RKO (cell line): ENCODE measurements at places on chromosomes 11 and 22.

DNA sequence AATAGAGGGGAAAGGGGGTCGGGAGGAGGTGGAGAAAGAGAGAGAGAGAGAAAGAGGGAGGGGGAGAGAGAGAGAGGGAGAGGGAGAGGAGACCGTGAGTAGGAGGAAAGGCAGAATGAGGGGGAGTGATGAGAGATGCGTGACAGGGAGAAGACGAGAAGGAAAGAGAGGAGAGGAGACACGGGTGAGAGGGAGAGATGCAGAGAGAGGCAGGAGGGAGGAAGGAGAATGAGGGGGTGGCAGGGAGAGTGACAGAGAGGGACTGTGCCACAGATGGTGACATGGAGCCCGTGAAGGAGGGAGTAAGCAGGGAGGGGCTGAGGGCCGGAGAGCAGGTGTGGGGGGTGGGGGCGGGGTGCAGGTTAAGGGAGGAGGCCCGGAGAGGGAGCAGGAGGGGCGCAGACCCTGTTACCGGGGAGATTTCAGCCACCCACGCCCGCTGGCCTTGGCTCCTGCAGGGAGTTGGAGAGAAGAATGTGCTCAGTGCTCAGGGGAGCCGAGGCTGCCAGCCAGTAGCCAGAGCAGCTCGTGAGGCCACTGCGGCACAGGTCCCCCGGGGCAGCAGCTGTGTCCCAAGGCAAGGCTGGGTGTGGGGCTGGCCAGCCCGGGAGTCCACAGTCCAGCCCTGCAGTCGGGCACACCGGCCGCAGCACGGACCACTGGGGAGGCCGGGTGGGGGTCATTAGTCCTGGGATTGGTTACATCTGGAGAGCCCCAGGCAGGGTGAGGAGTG lies at the start of gene SSTR3:
Gene SSTR3, minus strand, starts transcription at position 304 of the 733 bp plus-strand sequence. CDS start 4,674 bp downstream, outside the sequence.
- no peak for DNase-seq

GRCh38 chr11:105245781-105246315 lies 106.3 kb upstream of the CARD18 start:
- no peak for DNase-seq

GRCh38 chr11:130728185-130729180 lies 187.8 kb downstream of the SNX19 start:
- DNase-seq = no peak

- no peak for DNase-seq
These were observed 17.7 kb downstream of the MGAT3 start for GRCh38 chr22:39474351-39475111.

DNA sequence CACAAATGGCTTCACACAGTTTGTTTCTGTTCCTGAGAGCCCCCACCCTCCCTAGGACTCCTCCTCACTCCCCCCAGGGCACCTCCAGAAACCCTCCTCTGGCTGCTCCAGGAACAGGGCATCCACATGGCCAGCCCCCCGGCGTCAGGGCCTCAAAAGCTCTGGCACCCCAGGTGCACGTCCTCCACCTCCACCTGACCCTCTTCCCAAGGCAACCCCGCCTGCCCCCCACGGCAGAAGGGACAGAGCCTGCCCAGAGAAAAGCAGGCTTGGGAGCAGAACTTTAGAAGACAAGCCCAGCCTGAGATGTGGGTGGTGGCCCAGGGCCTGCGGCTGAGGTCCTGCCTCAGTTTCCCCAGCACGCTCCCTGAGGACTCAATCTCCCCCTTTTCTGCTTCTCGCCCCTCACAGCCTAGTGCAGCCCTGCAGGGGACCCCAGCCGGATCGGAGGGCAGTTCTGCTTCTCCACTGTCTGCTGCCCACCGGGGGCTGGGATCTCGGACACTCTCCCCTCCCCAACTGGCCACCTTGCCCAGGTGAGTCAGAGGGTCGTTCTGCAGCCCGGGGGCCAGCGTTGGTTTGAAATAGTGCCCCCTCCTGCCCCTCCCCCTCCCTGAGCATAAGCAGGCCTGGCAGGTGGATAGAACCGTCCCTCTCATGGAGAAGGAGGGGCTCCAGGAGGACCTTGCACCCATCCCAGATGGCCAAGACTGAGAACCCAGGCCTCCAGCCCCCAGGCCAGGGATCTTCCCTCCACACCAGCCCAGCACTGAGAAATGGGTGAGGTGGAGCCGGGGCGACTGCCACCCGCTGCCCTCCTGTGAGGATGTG lies 2.4 kb upstream of the TRABD start:
- DNase-seq = no peak

GRCh38 chr11:14361951-14362350 lies 3.0 kb upstream of the RRAS2 start:
- DNase-seq = no peak

DNA sequence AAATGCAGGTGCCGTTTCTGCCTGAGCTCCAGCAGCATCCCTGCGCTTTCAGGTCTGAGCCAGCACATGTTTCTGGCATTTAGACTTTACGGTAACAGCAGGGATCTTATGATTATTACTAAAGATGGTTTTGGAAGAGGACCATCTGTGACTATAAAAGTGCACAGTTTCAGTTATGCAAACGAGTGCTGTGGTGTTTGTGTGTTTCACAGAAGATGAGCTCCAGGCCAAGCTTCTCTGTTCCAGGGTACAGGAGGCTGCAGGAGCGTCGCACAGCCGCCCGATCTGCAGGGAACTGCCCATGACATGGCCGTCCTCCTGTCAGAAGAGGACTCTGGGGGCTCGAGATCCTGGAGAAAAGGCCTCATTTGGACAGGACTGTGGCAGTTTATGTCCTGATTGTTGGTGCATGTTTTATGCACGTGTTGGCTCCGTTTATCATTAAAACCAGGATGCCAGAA lies 297.3 kb downstream of the TBC1D22A start:
- no peak for DNase-seq

GRCh38 chr11:73313652-73314051 lies 5.6 kb downstream of the ARHGEF17 start:
- no peak for DNase-seq

DNA sequence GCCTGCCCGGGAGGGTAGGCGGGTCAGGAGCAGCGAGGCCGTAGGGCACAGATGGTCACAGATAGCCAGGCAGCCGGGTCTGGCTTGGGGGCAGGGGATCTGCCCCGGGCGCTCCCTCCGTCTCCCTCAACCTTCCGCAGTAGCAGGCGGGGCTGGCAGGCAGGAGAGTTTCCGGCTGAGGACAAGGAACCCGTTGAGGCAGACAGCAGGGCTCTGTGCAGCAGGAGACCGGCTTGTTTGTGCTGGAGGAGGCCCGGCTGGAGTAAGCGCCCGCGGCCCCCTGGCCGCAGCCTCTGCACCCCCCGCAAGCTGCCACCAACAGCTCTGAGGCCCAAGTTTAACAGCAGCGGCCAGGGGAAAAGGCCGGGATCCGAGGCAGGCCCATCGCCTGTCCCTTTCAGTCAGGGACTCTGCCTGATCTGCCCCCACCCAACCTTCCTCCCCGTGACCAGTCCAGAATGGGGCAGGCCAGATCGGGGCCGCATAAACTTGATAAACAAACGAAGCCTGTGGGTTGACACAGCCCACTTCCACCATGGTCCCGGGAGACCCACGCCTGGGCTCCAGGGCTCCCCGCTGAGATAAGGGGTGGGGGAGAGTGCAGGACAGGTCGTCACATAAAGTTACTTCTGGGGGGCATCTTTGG lies 13.6 kb downstream of the SCARF2 start:
- DNase-seq = no peak

- no peak for DNase-seq
These were observed 2.0 kb upstream of the GANAB start for GRCh38 chr11:62648185-62648966.

DNA sequence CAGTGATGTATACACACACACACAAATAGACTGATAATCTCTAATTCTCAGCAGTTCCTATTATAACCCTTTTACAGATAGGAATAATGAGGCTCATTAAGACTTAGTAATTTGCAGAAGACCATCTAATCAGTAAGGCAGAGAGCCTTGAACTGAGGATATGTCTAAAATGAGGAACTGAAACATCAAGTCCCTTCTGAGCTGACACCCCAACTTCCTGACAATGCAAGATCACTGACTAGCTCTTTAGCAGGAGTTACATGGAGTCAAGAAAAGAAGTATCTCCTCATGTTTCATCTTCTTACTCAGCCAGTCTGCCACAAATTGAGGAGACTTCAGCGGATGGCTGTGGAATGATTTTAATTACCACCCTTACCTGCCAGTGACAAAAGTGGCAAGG lies 193.0 kb downstream of the MSANTD4 start:
- DNase-seq = no peak

GRCh38 chr11:1966531-1966930 lies 19.4 kb downstream of the MRPL23 start:
- DNase-seq = no peak

GRCh38 chr11:76579056-76579751 lies 91.3 kb downstream of the LRRC32 start:
- no peak for DNase-seq

GRCh38 chr22:42132457-42132856 lies 1.8 kb upstream of the CYP2D6 start:
- no peak for DNase-seq

DNA sequence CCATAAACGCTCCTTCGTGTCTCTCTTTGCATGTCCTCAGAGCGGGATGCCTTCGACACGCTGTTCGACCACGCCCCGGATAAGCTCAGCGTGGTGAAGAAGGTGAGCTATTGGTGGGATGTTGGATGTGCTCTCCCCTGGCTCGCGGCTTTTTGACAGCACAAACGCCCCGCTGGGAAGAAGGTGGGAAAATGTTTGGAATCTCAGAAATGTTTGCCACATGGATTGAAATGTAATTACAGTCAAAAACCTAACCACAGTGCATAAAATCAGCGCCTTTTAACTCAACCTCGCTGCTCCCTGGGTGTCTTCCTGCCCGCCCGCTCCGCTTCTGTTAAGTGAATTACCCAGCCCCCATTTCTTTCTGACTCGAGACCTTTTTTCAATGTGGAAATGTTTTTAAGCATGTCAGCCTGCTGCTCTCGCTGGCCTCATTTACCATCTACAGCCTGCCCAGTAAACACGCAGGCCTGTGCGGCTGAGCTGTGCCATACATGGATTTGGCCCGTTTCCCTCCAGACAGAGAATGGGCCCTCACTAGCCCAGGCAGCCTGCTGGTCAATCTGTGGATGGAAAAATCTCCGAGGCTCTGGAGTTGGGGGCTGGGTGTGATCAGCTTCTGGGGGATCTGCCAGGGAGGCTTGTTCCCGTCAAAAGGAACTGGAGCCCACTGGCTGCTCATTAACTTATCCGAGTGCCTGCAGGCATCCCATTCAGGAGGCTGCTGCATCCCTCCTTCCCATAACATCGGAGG lies 32.7 kb upstream of the PARVG start:
- no peak for DNase-seq

DNA sequence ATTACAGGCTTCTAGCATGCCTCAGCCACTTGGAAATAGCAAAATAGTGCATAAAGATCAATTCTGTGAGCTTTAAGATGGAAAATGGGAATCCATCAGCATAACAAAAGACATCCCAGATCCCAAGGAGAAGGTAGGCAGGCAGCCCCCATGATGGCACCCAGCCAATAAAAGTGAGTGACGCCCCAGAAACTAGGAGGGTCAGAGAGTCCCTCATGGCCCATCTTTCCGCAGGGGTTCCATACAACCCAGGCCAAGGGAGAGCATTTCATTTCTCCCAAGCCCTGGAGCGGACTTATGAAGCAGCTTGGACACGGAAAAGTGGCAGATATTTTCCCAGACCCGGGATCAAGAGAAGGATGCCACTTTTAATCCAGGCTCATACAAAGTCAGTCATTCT lies 93.3 kb downstream of the ZC3H12C start:
- no peak for DNase-seq

- no peak for DNase-seq
These were observed 43.0 kb downstream of the CECR2 start for GRCh38 chr22:17412232-17412631.
